ENCODE measurements at places on chromosomes 12 and 14. TPM values are rescaled to one million over a fixed set of nuclear protein-coding genes. Genes with fewer than 3 reads are reported as not detected.

GRCh38 chr12:119117936-119118335 is 60.8 kb upstream of the HSPB8 start:
- DNase-seq = no peak

- peak; percentile 74 for DNase-seq
These were observed 101.2 kb upstream of the SLC38A2 start for GRCh38 chr12:46473634-46474329.

DNA sequence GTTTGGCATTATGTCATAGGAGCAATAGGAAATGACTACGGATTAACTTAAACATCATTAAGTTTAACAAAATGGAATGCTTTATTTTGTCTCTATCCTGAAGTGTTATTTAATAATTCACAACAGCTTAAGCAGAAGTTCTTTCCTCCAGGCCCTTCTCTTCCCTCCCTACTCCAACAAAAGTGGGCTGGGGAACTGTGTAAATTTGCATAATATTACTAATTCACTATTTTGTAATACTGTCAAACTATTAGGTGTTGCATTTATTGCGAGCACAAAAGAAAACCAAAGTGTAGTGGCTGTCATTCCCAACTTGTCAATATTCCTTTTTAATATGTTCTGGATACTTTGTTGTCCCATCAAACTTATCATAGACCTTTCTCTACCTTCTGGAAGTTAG is 69.8 kb downstream of the ATG14 start:
- DNase-seq = no peak

DNA sequence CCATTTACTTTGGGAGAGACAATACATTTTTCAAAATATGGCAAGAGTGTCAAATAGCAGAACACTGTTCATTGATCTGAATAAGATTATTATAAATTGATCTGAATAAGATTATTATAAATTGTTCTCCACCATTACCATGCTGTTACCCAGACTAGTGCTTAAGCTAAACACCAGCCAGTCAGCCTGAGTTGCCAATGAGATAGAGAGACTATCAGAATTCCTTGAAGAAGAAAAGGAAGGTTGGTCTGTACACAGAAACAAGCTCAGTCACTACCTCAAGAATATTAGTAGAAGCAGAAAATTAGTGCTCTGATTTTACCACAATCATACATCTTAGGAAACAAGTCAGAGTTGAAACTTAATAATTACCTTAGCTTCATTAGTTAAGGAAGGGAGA is 469.8 kb downstream of the FOXG1 start:
- no peak for DNase-seq

GRCh38 chr14:29705801-29706200 is 221.8 kb downstream of the PRKD1 start:
- DNase-seq = no peak

GRCh38 chr12:47078733-47079467 is 521 bp upstream of the PCED1B start:
- no peak for DNase-seq

- DNase-seq = no peak
These were observed 188.7 kb downstream of the ANO2 start for GRCh38 chr12:5756338-5756842.

DNA sequence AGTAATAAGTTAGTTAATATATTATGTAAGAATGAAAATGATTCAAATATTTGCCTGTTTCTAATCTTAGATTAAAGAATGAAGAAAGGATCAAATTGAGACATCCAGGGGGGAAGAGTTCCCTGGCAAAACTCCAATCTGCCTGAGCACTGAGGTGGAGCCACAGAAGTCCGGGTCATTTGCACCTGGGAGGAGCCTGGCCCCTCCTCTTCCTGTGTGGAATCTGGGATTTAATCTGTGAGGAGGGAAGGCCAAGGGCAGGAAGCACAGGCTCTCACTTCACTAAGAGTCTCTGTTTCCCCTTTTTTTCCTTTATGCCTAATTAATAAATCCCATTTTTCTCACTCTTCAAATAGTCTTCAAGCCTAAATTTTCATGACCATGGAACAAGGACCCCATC is 599.5 kb downstream of the FLRT2 start:
- no peak for DNase-seq

- no peak for DNase-seq
These were observed 154.5 kb downstream of the SLC8A3 start for GRCh38 chr14:70034257-70034656.

DNA sequence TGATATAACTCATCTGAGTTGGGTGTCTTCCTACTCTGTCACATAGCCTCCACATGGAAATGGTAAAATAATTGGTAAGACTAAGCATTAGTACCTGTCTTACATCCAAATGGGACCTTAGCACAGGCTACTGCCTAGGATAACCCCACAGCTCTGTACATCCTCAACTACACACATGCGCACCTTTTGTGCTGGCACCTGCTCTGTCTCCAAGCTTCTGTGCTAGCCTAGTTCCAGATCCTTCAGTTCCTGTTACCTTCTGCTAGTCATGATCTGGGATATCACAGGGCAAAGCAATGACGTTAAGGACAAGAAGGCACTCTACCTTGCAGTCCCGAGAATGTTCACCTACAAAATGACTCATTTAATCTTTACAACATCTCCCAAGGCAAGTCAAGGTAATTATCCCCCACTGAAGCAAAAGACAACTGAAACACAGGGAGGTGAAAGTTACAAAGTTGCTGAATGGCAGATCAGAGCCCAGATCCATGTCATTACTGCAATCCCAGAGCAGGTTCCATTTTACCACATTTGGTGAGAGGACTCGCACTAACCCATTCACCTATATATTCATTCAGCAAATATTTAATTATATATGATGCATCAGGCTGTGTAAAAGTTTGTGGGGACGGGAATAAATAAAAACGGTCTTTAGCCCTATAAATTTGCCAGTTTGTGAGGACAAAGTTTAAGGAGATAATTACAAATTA is 61.7 kb downstream of the PPM1H start:
- no peak for DNase-seq

DNA sequence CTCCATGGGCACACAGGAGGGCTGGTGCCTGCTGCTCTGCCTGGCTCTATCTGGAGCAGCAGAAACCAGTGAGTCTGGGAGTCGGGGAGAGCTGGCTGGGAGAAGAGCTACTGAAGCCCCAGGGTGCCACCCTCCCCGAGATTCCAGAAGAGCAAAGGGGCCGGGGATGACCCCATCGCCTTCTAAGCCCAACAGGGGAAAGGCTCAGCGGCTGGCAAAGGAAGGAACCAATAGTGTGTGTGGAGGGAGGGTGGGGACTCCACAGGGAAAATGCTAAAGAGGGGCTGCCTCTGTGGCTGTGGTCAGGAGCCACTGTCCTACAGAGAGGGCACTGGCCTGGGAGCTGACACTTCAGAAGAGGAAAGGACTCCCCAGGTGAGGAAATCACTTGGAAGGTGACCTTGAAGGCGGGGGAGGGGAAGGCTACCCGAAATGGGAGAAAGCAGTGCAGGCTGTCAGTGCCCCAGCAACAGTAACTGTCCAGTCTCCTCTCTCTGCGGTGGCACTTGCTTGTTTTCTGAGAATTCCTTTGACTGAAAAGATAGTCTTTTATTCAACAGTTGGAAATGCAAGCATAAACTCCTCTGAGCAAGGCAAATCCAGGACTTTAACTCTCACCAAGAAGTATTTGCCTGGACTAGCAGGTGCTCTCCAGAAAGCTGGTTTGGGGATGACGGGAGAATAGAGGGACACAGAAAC is 552 bp downstream of the TAPBPL start:
- DNase-seq = no peak

DNA sequence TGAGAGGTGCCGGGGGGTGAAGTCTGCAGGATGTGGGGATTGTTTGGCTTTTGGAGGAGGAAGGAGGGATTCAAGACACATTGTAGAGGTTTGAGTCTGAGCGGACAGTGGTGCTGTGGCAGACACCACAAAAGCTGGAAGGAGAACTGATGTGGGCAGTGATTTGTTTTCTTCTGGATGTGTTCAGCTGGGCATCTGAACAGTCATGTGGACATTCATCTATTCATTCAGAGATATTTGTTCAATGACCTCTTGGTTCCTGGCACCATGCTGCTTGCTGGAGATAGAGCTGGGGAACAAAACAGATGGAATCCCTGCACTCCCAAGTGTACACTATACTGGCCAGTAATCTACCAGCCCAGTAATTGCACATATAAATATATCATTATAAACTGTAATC is 64.0 kb downstream of the PTPN11 start:
- no peak for DNase-seq

DNA sequence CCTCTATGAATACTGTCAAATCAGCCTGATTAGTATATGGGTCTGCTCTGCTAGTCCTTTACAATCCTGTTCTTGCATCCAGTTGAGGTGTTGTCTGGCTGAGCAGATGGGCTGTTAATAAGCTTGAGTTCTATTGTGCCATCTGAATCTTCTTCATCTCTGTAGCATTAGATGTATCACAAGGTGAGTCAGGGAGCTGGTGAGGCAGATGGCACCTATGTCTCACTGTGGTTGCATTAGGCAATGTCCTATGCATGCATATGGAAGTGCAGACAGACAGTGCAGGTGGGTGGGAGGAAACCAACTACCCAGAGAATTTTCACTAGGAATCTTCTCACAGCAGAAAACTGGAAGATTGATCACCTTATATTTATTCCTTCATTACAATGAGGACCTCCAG is 165.7 kb upstream of the STXBP6 start:
- no peak for DNase-seq

- no peak for DNase-seq
These were observed 14.1 kb upstream of the FBLN5 start for GRCh38 chr14:91961297-91962220.

The SYCP3 gene
- polyA plus RNA-seq = 2.9 TPM

The SLC24A4 gene
- 0.33 TPM for polyA plus RNA-seq

The RALGAPA1 gene
- polyA plus RNA-seq = 51.0 TPM

The SIX6 gene
- polyA plus RNA-seq = not detected

The METTL1 gene
- 37.8 TPM for polyA plus RNA-seq

The EML1 gene
- polyA plus RNA-seq = 33.5 TPM
